ENCODE measurements at places on chromosomes 16 and 17.

GRCh38 chr16:61892531-61892930, 143.7 kb downstream of the CDH8 start:
- DNase-seq = no peak

DNA sequence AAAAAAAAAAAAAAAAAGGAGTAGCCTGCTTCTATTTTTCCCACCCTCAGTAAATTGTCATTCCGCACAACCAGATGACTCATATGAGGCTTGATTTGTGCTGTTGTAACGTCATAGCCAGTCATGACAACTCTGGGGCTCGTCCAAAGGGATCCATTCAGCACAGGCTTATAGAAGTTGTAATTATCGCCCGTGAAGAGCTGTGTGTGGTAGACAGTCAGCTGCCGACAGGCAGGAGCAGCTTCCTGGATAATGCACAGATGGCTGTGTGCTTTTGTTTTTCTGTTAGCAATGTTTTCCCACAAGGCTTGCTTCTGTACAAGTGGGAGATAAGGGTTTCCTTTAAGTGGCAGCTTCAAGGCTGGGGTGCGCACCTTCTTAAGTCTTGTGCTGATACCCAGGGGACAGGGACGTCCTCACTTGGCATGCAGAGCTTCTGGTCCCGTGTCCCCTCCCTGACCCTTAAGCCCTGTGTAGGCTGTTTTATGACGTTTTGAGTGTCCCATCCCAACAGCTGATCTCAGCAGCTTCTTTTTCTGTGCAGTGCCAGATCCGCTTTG, 26.0 kb downstream of the SNX29 start:
- DNase-seq = no peak

- no peak for DNase-seq
Observed at GRCh38 chr16:74582970-74583369, 23.9 kb downstream of the GLG1 start.

- peak; percentile 18 for DNase-seq
Observed at GRCh38 chr16:86740906-86741799, 162.8 kb downstream of the FOXL1 start.

DNA sequence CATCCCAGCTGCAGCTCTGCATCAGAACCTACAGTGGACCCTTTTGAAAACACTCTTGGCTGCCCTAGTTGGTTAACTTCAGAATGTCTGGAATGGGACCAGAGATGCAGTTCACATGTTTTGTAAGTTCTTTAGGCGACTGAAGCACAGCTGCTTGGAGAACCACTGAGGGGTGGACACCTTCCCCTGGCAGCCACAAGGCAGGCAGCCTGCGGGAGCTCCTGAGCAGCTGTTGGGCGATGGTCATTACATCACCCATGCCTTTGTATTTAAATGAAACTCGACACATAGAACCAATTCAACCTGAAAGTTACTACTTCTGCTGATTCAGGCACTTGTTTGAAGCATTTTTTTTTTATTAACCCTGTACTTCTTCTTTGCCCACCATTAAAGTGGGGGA, 151.5 kb downstream of the LGALS9B start:
- no peak for DNase-seq

DNA sequence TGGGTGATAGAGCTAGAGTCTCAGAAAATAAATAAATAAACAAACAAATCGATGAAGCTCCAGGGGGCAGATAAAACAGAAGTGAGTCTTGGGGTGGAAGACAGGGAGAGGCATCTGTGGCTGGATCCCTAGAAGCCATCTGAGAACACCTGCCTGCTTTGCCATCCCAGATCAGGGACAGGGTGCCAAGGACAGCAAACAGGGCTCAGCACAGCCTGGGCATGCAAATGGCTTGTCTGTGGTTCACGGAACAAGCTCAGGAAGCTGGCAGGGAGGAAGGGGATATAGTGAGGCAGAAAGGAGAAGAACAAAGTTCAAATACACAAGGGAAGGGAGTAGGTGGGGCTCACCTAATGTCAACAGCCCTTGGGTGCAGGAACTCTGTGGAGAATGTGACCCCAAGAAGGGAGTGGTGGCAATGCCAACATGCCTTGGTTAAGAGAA, 27.5 kb downstream of the TRIM25 start:
- DNase-seq = no peak

DNA sequence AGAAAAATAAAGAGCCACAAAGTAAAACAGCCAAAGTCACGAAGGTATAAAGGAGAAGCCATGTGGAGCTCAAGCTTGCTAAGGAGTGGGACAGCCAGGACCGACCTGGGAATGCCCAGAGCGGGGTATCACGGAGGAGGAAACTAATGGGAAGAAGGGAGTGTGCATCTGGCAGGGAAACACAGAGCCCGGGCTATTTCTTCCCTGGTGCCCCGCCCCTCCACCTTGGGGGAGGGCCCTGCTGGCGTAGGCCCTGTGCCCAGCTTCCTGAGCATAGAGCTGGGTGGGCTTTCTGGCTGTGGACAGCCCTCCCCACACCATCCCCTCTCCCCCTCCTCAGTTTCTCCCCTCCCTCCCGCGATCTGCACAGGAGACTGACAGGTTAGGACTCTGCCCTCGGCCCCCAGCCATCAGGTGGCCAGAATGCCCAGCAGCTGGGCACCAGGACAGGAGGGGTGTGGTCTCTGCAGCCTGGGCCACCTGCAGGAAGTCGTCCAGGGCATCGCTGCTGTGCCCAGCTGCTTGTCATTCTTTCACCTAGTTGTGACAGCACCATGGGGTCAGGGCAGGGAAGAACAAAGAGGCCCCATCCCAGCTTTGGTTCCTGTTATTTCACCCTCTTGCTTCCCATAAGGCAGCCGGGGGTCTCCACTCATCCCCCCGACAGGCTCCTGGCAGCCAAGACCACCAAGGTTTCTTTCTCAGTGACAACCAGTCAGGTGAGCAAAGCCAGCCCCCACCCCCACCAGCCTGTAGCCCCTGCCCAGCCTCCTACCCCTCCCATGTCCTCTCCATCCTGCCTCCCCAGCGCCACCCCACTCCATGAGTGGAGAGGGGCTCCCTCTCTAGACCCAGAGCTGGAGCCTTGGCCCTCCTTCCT, 7.1 kb upstream of the DCAF7 start:
- DNase-seq = no peak

DNA sequence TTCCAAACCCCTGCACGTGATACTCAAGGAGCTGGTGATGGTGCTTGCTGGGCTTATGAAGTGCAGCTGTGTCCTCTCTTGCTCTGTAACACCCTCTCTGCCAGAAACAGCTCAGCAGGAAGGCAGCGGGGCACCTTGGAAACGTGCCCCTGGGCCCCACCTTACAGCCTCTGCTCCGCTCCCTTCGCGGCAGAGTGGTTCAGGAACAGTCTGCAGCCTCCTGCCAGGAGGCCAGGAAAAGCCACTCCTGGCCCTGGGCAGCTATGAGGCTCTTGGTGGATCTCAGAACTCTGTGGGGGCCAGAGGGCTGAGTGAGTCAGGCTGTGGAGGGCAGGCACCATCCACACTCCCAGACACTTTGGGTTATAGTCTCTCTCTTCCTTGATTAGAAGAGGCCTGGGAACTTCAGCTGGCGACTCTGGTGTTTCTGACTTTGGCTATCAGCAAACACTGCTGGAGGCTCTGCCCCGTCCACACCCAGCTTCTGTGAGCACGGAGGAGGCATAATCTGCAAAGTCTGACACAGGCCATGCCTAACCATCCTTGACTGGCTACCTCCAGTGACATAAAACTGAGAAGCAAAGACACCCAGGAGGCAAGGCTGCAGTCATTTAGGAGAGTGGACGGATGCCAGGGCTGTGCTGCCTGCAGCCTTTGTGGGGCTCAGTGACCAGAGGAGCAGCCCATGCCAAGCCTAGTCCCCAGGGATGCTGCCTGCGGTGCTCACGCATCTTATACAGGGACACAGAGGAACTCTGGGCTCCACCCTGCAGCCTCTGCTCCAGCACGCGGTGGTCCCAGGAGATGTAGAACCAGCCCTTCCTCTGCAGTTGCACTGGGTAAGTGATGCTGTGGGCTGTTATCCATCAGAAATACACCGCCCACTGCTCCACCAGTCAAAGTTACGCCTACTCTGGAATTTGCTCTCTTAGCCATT, 65.3 kb downstream of the METRNL start:
- no peak for DNase-seq

GRCh38 chr17:60091908-60092331, 13.2 kb upstream of the HEATR6 start:
- DNase-seq = no peak

GRCh38 chr16:80739523-80739922, 64.9 kb downstream of the CDYL2 start:
- DNase-seq = no peak

- no peak for DNase-seq
Observed at GRCh38 chr17:78600181-78600721, 23.1 kb upstream of the DNAH17 start.

DNA sequence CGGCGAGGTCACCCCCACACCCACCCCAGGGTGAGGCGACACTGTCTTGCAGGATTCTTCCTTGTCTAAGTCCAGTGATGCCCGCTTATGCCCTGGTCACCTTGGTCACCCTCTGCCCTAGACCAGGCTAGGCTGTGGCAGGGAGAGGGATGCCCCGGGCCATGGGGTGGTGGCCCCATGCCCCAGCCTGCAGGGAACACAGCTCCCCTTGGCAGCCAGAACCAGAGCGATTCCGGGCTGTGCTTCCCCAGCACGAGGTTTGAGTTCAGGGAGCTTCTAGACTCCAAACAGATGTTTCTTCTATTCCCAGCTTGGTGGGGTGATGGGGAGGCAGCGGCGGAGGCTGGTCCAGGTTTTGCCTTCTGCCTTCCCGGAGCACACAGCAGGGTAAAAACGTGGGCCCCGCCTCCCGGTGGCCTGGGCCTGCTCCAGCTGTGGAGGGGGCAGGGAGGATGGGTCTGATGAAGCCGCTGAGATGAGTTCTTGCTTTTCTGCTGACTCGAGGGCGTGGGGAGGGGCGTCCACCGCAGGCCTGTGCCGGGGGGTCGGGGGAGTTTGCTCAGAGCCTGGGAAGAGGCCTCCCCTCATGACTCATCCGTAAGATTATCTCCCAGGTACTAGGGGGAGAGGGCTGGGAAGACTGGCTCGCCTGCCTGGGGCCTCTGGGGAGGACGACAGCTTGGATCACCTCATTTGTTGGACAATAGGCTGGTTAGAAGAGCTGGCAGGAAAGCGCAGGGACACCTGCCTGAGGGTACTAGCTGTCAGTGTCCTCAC, 15.4 kb downstream of the SMTNL2 start:
- no peak for DNase-seq

GRCh38 chr16:88971371-88972097, 5.5 kb downstream of the CBFA2T3 start:
- DNase-seq = no peak

Measured in Panc1 (cell line).